SIG-M5 (cell line): ENCODE measurements at places on chromosomes 1 and 21.

GRCh38 chr1:11138952-11139351, 39.3 kb upstream of the EXOSC10 start:
- DNase-seq = no peak

GRCh38 chr1:220628431-220628830, 61.7 kb upstream of the C1orf115 start:
- no peak for DNase-seq

DNA sequence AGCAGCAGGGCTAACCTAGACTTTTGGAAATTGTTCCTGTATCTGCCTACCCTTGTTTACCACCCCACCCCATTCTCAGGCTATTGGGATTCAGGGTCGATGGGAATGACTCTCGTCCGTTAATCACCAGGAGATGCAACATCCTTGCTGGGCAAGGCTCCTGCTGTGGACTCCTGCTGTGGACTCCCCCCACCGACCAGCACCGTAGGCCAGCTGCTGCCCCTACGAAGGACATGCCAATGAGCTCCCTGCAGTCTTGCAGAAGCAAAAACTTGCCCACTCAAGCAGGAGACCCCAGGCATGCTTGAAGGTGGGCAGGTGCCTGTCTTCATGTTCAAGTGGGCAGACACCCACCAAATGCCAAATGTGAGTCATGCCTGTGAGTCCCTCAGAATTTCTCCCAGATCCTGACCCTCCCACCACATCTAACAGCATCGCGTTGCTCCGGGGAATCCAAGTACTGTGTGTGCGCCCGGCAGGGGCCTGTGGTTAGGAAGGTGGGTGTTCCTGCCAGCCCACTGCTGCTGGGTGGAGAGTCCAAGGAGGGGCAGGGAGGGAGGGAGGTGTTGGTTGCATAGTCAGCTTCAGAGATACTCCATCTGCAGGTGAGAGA, 41.7 kb upstream of the SOX13 start:
- no peak for DNase-seq

DNA sequence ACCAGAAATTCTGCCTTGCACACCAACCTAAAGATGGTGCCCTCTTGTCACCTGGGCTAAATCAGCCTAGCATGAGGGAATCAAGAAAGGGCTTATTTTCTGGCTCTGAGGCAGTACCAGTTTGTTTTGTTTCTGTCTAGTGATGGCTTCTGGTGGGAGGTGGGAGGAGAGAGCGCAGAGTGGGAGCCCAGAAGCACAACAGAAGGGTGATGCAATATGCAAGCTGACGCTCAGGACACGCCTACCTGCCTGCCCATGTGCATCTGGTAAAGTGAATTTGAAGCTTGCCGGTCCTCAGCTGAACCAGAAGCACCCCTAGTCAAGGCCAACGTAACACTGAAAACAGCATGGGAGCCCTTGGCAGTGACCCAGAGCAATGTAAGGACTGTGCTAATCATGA, 138.4 kb upstream of the TIAM1 start:
- DNase-seq = no peak

DNA sequence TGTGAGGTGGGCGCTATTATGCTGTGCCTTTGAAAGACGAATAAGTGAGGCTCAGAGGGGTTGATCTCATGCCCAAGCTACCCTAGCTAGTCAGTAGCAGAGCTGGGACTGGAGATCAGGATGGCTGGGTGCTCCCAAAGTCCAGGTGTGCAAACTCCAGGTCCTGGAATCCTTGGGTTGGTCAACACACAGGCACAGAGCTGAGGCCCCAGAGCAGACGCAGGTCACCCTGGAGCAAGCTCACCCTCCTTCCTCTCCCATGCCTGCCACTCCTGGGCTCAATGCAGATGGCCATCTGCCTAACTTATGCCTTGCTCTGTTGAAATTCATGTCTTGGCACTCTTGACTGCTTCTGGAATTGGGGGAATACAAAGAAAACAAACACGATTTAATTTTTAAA, 587.2 kb downstream of the PTPRU start:
- no peak for DNase-seq

GRCh38 chr1:232034556-232034955, 408.0 kb downstream of the DISC1 start:
- no peak for DNase-seq

GRCh38 chr1:240595476-240595875, 16.5 kb downstream of the GREM2 start:
- DNase-seq = no peak

DNA sequence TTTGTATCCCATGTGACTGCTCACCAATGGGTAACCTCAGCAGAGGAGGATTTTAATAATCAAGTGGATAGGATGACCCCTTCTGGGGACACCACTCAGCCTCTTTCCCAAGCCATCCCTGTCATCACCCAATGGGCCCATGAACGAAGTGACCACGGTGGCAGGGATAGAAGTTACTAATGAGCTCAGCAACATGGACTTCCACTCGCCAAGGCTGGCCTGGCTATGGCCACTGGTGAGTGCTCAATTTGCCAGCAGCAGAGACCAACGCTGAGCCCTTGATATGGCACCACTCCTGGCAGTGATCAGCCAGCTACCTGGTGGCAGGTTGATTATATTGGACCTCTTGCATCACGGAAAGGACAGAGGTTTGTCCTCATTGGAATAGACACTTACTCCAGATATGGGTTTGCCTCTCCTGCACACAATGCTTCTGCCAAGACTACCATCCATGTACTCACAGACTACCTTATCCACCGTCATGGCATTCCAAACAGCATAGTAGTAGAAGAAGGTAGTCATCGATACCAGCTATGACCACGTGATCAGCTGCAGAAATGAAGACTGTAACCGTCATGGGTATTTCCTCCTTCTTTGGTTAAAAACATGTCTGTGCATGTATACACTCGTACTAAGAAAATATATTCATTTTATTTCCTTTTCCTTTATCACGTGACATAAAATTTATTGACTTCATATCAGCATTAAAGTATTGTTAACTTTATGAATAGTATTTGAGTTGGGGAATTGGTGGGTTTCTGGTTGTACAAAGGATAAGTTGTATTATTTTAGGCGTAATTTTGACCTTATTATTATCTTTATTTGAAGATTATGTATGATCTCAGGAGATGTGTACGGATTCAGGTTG, 562.6 kb downstream of the PTPRU start:
- DNase-seq = no peak

DNA sequence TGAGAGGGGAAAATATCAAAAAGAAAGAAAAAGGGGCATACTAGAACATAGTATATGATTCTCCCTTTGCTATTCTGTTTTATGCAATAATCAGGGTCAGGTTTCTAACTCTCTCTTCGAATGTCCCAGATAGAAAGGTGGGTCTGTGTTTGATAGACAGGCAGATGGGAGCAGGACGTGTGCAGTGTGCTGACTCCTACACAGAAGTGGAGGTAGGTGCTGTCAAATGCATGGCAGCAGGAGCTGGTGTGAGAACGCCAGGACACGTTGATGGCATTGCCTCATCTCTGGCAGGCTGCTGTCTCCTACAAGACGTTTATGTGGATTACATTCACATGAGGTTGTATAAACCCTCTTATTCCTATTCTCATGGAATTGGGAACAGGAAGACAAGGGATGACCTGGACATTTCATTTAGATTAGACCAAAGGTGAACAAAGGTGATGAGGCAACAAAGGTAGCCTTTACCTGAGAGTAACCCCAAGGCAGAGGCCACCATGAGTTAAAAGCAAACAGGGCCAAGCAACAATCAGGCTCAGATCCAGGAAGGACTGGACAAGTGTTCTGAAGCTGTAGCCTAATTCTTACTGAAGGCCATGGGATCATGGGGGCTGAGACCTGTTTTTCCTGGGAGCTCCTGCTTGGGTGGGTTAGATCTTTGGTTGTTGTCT, 37.8 kb downstream of the KCNK1 start:
- DNase-seq = no peak

GRCh38 chr1:245645406-245645805, 490.6 kb downstream of the KIF26B start:
- DNase-seq = no peak

- DNase-seq = no peak
These were observed 12.2 kb downstream of the SCNN1D start for GRCh38 chr1:1292442-1292779.

DNA sequence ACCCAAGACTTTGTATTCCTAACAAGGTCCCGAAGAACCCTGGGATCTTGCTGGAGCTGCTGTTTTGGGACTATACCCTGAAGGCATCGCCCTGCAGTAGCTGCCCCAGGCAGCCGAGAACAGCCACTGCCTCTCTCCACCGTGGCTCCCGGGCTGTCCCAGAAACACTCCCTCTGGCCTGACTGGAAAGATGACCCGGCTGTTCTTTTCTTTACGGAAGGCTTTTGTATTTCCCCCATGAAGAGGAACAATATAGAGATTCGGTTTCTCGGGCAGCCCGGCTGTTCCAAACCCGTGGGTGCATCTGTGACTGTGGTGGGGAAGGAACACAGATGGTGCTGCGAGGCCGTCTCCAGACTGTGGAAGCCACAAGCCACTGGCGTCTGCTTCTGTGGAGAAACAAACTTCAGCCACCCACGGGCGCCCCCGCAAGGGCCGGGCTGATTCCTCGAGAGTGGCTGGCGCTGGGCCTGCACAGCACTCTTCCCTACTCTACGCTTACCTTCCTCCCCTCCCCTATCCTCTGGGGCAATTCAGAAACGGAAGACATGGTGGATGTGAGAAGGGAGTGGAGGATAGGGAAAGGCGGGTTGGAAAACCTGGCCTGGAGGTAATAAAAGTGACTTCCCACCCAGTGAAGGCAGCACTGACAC, 33.7 kb upstream of the VASH2 start:
- no peak for DNase-seq

DNA sequence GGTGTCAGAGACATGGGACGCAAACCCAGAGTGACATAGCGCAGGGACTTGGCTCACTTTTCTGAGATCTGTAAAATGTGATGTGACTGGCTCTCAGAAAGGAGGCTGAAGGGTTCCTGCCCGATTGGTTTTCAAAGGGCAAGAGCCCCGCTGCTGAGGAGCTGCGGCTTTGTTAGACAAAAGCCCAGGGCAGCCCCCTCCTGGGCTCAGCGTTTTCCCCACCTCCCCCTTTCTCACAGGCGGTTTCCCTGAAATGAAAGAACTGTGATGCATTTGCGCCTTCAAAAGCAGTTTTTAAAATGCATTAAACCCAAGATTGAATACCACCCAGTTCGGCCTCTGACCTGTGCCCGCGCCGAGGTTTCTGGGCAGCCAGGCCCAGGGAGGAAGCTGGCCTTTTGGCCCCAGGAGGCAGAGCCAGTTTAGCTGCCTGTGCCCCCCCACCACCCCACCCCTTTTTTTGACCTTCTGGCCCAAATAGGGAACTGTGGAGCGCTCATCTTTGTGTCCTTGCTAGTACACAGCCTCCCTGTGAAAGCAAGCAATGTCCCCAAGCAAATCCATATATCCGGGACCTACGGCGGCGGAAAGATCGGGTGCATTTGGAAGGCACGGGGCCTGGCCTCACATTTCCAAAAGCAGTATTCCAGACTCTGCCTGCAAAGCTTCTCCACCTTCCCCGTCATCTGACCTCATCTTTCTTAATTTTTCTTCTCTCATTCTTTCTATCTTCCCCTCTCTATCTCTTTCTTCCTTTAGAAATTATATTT, 28.6 kb downstream of the CD247 start:
- DNase-seq = no peak

DNA sequence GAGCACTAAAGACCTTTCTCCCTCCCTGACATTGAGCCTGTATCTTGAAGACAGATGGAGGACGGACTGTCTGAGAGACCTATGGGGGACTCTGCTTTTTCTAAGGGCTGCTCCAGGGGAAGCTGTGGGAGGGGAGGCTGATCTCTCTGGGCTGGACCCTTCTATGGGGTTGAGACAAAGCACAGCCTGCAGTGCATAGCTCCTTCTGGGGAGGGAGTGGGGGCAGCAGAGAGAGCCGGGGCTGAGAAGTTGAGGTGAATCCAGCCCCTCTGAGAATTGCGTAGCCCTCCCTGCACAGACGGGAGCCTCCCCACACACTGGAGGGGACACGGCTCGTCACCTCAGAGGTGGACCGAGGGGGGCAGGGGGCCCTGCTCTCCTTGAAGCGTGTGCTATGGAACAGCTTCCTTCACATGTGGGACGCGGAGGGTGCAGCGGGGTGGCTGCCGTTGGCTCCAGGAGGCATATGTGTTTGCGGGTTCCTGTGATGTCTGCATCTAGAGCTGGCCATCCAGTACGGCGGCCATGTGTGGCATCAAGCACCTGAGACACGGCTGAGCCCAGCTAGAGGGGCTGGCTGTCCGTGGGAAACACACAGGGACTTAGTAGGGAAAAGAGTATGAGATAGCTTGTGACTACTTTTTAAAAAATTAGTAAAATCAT, 299.1 kb downstream of the CAMTA1 start:
- DNase-seq = no peak

DNA sequence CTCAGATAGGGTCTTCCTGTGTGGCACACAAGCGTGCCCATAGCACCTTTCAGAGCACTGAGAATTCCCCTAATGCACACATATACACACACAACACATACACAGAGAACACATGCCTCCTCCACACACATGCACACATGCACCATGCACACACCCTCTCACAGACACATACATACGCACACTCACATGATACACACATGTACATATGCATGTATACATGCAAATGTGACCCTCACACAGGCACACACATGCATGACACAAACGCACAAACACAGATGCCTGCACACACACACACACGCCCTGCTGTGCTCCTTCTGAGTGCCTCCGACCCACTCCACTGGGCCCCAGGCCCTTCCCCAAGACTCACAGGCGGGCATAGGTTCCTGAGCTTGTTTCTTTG, 251.0 kb downstream of the PTPRU start:
- no peak for DNase-seq

- no peak for DNase-seq
These were observed 37.0 kb upstream of the LRRC3 start for GRCh38 chr21:44418108-44418875.

DNA sequence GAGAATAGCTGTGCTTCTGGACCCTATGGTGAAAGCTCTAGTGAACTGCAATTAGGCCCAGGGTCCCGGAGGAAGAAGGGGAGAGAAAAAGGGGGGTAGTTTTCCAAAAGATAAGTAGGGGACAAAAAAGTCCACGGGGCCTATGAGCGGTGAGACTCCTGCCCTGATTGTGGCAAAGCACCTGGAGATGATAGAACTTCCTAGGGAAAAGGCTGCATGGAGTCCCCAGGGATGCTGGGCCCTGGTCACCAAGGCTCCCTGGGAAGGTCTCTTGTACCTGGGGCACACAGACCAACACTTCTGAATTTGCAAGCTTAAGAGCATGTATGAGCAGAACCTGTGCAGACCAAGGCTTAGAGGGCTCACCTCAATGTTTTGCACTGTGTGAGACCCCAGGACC, 5.4 kb upstream of the SHISA4 start:
- DNase-seq = no peak

GRCh38 chr1:18644973-18645746, 14.5 kb downstream of the PAX7 start:
- DNase-seq = no peak

GRCh38 chr1:153793261-153793972, 18.2 kb downstream of the SLC27A3 start:
- DNase-seq = no peak
